Left ventricle myocardium inferior (tissue), 1 donor: ENCODE measurements at places on chromosomes 7 and 10. TPM values are rescaled to one million over a fixed set of nuclear protein-coding genes. Genes with fewer than 3 reads are reported as not detected.

DNA sequence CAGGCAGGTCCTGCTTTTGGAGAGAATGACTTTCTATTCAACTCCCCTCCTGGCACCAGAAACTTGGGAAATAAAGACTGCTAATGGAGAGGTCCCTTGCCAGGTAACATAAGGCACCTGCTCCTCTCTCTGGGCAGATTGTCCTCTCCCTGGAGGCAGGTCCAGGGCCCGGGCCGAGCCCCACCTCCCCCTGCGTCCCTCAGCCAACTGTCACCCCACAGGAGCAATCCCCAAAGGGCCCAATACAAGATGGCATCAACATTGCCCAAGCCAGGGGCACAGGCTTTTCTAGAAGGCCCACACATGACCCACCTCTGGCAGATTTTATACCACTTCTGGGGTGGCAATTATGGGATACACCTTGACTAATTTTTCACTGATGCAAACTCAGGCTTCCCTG is 145.2 kb downstream of the HERPUD2 start:
- no peaks in the 10 kb centered on the region for H3K36me3 ChIP-seq
- H3K27ac ChIP-seq, result no peak overlapping the region
- DNase-seq, result no peak
- H3K27me3 ChIP-seq, result no peaks in the 10 kb centered on the region
- no peaks in the 10 kb centered on the region for H3K4me1 ChIP-seq

GRCh38 chr10:48684792-48685623 is at the start of gene WDFY4:
Gene WDFY4, plus strand, starts transcription at chr10:48684873. Its CDS starts 24,860 bp downstream, at chr10:48709733.
- no peaks in the 10 kb centered on the region for H3K36me3 ChIP-seq
- H3K4me3 ChIP-seq, result peak within 1 kb of the TSS; percentile 23

DNA sequence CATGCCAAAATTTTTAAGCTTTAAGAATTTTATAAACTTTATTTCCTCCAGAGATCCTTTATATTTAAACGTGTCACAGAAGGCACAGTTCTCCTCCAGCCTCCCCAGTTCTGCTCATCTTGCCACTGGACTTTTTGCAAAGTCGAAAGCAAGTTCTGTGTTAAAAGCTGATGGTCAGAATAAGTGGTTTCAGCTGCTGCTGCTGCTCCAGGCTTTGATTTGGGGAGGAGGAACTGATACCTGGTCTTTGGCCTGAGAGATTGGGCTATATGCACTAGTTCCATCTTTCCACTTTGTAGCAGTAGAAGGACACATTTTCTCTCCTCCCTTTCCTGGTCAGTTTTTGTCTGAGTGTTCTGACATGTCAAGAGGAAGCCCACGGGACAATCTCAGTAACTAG is 435.9 kb upstream of the PHF14 start:
- no peaks in the 10 kb centered on the region for H3K27me3 ChIP-seq
- no peak overlapping the region for H3K4me3 ChIP-seq
- no peaks in the 10 kb centered on the region for H3K36me3 ChIP-seq

Gene ERLIN1
- 8.3 TPM for total RNA-seq

DNA sequence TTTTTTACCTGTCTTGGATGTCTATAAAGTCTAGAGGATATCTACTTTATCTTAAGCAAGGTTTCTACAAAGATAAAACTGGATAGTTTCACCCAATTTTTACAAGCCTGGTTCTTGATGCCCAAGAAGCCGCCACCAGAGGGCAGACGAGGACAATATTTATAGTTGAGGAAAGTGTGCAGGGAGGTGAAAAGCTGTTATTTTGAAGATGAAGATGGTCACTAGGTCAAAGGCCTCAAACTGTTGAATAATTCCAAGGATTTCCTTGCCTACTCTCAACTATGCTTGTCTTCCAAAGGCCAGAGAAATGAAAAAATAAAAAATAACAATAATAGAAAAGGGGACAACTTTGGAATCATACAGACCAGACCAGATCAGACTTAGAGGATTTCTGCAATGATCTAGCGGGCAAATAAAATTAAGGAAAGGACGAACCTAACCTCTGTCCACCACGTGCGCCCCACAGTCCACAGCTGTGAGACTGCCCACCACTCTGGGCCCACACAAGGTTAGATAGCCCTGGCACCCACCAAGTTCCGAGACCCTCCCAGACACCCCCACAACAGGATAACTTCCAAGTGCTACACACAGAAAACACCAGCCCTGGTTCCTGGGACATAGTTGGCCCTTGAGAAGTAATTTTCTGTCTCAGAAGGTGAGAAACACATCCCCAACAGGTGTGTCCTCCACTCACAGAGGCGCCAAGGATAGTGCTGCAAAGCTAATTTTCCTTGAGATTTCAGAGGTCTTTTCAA is 2.8 kb downstream of the PKD1L1 start:
- DNase-seq, result peak; percentile 77
- peaks cover 86% of the 10 kb centered on the region for H3K4me1 ChIP-seq
- H3K4me3 ChIP-seq, result no peak overlapping the region
- peak overlapping the region; percentile 93 for H3K27ac ChIP-seq

GRCh38 chr10:6167456-6167855 is 35.3 kb upstream of the PFKFB3 start:
- H3K27me3 ChIP-seq, result no peaks in the 10 kb centered on the region
- peaks cover 9% of the 10 kb centered on the region for H3K36me3 ChIP-seq
- H3K4me1 ChIP-seq, result peaks cover 83% of the 10 kb centered on the region
- no peak for DNase-seq
- no peak overlapping the region for H3K4me3 ChIP-seq

Gene NDUFB8
- 430 TPM for total RNA-seq
